ENCODE measurements at places on chromosomes 7 and 10.

DNA sequence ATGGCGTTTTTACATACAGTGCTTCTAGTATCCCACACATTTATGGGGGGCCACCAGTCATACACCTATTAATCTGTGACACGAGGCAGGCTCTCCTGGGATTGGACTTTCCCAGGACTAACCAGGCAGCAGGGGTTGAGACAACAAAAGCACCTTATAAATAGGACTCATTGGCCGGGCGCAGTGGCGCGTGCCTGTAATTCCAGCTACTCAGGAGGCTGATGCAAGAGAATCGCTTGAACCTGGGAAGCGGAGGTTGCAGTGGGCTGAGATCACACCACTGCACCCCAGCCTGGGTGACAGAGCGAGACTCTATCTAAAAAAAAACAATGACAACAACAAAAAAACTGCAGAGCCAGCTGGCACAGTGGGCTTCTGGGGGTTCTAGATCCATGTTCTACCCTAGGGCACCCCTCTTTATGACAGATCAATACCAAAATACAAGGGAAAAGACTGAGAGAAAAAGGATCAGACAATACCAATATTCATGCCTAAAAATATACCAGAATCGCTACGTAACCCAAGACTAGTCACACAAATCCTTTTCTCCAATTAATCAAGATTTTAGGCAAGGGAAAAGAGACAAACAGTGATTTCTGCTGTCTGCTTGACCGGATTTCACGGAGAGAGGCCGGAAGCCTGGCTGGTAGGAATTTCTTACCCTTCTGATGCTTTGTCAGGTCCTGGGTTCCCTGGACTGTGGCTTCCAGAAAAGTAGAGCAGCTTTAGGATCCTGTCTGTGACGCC lies 98.4 kb upstream of the CCNY start:
- no peak for DNase-seq

DNA sequence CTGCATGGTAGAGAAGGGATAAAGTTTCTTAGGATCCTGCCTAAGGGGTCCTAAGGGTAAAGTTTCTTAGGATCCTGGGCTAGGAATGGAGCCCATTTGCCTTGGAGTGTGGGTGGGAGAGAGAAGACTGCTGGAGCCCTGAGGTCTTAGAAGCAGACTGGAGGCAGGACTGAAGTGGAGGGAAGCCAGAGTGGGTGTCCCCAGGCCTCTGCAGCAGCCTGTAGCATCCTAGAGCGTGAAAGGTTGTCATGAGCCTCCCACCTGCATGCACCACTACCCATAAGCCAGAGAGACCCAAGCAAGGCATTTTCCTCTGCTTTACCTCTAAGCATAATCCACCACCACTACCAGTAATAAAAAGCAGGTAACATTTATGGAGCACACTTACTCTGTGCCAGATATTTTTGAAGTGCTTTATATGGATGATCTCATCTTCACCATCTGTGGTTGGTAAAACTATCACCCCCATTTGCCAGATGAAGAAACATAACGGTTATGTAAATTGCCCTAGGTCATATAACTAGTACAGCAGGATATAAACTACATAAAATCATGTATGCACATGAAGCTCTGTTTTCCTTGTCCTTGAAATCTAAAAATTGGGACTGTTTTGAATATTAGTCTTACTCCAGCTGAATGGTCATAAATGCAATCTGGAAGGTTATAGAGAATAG lies 103.5 kb upstream of the CCDC6 start:
- no peak for DNase-seq

GRCh38 chr10:1264001-1264400 lies 207.8 kb downstream of the WDR37 start:
- DNase-seq = no peak

GRCh38 chr7:31079824-31080511 lies 27.9 kb downstream of the ADCYAP1R1 start:
- DNase-seq = no peak

DNA sequence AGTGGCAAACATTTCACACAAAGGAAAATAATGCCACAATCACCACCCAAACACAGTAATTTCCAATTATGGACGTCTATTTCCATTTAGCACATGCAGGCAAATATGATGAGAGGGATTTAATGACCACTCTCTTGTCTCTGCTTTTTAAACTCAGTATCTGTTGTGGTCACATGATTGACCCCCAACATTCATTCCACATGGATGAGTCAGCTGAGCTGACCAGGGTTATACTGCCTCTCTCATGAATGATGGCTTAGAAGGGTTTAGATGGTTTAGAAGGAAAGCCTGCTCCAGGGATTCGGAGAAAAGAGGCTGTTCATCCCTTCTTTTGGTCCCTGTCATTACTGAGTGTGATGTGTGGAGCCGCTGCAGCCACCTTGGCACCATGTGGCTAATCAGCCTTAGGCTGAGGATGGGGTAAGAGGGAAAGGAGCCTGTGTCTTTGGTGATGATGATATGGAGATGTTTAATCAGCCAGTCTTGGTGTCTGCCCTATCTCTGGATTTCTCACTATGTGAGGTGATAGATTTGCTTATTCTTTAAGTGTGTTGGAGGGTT lies 38.2 kb upstream of the JAKMIP3 start:
- no peak for DNase-seq

DNA sequence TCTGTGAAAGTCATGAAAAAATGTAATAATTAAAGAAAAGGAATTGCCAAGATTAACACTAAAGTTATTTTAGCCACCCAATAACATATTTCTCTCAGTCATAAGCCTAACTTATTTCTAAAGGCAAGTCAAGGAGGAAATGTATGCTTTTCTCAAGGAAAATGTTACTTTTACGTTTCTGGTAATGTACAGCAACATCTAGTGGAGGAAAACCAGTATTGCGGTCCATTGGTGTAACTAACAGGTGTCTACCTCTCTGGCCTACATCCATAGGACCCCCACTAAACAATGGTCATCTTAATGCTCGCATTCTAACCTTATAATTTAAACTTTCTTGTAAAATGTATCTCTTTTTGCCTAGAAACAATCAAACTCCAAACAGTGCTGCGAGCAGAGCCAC lies 437.5 kb downstream of the KIF20B start:
- no peak for DNase-seq

DNA sequence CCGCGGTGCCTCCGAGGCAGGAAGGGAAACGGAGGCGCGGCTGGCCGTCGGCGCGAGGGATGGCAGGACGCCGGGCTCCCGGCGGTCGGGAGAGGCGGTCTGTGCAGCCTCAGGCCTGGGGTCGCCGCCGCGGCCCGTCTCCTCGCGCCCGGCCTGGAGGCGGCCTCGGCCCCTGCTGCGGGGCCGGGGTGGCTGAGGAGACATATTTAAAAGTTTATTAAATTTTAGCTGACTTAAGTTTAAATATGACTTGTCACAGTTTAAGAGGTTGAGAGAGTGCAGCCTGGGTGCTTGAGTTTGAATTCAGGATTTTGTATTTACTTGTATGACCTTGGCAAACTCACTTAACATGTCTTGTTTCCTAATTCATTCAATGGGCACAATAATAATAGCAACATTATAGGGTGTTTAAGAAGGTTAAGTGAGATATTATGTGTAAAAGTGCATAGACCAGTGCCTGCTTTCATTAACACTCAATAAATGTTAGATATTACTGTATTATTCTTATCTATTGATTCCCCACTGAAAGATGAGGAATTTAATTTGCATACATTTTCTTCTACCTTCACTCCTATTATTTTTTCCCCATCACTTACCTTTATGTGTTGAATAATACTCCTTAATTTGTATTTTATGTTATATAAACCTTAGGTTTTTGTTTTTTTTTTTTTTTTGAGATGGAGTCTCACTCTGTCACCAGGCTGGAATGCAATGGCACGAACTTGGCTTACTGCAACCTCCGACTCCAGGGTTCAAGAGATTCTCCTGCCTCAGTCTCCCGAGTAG lies 718 bp downstream of the DYNC2I1 start:
- DNase-seq = no peak

- DNase-seq = no peak
Observed at GRCh38 chr7:94403546-94403945, 8.9 kb downstream of the COL1A2 start.

GRCh38 chr7:77235276-77235675 lies 35.7 kb upstream of the FGL2 start:
- DNase-seq = no peak

GRCh38 chr7:18241543-18242231 lies 214.0 kb upstream of the PRPS1L1 start:
- DNase-seq = peak; percentile 3

GRCh38 chr7:44210107-44210506 lies 9.3 kb downstream of the YKT6 start:
- no peak for DNase-seq

GRCh38 chr10:59829024-59829423 lies 75.8 kb upstream of the MRLN start:
- DNase-seq = no peak
